ENCODE measurements at places on chromosomes 12 and 14.

GRCh38 chr14:35999294-35999693 lies 173.2 kb downstream of the BRMS1L start:
- DNase-seq = no peak

- DNase-seq = no peak
Measured at GRCh38 chr14:59439256-59439965, 25.8 kb downstream of the GPR135 start.

- DNase-seq = no peak
Measured at GRCh38 chr12:75488553-75488952, 8.0 kb downstream of the GLIPR1 start.

DNA sequence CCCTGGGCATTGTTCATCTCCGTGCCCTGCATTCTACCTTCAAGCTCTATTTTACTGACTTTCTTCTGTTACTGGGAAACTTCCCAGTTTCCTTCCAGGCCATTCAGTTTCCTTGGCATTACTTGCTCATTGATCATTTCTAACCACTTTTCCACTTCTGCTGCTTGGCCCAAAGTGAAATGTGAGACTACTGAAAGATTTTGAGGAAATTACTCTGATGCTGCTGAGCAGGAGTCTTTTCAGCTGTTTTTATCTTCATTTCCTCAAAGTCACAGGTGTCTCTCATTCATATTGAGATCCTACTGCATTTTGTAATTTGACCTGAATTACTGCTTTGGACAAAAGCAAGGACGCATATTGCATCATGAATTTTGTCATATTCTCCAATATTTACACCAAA lies 26.4 kb upstream of the DBX2 start:
- DNase-seq = no peak

GRCh38 chr14:68841016-68841809 lies 48.3 kb upstream of the ZFP36L1 start:
- DNase-seq = no peak

DNA sequence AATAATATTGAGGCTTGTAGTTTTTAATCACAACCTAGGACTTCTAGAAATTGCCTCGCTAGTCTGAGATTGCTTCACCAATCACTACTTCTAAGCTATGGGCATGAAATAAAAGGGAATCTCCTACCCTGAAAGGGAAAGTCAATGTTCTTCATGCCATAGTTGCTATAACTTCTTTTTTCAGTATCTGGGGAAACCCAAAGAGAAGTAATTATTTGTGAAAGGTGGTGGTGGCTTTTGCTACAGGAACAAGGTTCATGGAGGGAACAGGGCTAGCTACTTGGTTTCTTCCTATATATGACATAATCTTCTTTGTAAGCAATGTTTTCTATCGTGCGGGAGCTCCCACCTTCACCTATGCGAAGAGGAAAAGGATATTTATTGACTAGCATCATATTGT lies 61.6 kb upstream of the DNM1L start:
- no peak for DNase-seq

DNA sequence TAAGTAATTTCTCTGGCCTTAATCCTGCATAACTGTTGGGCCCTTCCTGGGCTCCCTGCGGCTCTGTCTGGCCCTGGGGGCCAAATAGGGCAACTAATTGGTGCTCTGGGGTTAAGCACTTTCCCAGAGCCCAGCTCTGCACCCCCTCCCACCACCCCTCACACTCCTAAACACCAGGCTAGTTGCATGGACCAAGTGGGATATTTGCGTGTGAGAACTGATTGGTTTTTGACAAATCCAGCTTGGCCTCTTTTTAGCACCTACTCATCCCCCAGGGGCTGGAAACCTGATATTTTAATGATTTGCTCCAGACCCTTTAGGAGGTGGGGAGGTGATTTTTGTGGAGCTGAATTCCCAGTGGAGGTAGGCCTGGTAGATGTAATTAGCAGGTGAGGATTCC lies 91.9 kb downstream of the DICER1 start:
- no peak for DNase-seq

GRCh38 chr12:64521833-64522232 lies 69.9 kb downstream of the TBK1 start:
- DNase-seq = no peak

- DNase-seq = peak; percentile 66
Measured at GRCh38 chr12:54991161-54991990, 6.8 kb upstream of the TESPA1 start.

DNA sequence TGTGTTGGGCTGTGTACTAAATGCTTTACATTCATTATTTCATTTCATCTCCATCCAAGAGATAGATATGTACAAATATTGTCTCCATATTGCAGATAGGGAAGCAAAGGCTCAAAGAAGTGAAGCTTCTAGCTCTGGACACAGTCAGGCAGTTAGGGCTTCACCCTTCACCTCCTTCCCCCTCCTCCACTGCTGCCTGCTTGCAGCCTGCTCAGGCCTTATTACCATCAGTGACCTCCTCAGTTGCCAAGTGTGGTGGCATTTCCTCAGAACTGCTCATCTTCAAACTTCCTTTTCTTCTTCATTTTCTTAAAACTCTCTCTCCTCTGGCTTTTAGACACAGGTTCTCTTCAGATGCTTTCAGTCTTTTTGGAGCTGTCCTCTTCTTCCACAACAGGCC lies 4.7 kb upstream of the GPATCH2L start:
- DNase-seq = no peak

DNA sequence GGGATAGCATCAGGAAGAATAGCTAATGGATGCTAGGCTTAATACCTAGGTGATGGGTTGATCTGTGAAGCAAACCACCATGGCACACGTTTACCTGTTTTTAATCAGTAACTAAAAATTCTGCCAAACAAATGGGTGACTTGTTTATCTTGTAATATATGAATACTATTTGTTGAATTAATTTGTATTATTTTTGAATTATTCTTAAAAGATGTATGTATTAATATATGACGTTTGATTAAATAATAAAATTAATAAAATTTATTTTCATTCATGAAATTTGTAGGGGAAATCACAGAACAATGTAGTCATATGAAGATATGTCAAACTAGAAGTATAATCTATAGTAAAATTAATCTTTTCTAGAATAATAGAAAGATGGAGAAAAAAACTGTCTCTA lies 32.3 kb upstream of the OR10A7 start:
- no peak for DNase-seq

- DNase-seq = no peak
Measured at GRCh38 chr12:6644903-6645302, 2.3 kb downstream of the ACRBP start.

DNA sequence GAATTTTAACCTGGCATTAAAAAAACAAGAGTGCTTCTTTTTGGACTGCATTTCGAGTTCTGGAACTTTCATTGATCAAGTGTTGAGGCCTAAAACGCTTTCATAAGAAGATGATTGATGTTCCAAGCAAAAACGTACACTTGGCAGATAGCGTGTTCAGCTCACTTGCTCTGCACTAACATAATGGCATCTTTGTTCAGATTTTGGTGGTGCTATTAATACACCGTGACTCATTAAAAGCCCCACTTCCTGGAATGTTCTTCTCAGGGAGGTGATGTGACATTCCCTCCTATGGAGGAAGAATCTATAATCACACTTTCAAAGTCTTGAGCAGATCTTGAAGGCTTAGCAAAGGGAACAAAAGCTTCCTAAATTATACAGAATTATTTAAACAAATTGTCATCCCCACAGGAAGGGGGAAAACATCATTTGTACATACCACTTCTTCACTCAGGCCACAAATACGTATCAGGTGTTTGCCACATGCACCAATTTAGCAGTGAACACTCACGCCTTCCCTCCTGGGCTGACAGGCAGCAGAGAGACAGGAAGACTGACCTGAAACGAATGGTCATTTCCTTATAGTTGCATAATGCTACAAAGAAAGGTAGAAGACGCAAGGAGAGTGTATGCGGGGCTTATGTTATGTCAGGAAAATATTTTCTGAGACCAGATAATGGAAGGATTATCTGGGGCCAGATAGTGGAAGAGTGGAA lies 15.4 kb downstream of the HSP90AA1 start:
- DNase-seq = no peak

DNA sequence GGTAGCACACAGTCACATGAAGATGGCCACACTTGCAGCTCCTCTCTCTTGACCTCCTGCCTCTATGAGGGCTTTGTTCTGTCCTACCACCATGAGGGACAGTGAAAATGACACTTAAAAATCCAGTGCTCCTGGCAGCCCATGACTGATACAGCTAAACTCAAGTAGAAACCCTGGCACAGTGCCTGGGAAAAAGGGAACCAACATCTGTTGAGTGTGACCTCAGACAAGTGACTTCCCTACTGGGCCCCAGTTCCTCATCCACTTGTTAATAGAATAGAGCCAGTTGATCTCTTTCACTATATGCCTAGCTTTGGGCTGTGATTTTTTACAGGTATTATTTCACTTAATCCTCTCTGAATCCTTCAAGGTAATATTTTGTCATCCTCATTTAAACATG lies 4.8 kb downstream of the GUCY2C start:
- DNase-seq = no peak

- no peak for DNase-seq
Measured at GRCh38 chr14:53621433-53621832, 335.2 kb downstream of the BMP4 start.

- DNase-seq = no peak
Measured at GRCh38 chr12:46983393-46983793, 96.0 kb upstream of the PCED1B start.

DNA sequence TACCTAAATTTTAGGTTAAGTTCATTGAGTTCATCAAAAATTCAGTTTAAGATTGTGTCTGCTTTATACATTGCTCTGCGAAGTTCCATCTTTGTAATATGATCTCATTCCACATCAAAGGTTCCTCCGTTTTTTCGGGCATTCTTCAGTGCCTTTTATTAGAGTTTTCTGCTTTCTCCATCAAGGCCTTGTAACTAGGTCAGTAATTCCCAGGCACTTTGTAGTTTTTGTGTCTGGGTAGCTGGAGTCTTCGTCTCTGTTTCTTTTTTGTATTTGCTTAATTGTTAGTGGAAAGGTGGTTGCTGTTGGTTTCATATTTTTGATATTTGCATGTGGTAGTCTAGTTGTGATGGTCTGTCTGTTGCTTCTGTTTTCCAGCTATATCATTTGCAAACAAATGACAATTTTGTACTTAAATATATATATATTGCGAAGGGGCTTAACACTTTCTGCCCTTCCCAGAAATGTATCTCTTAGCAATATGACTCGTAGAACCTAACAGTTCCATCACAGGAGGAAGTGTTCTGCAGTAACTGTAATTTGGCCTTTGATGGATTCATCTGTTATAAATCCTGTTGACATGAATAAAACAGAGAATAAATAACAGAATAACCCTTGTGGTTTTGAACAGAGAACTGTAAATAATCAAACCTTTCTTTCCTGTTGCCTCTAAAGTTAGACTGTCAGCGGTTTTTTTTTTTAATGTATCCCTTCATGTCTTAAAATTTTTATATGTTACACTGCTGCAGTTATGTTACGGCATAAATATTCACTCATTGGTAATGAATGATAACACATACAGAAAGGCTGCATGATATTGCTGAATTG lies 88.4 kb upstream of the DYNC1H1 start:
- DNase-seq = no peak

- DNase-seq = no peak
Measured at GRCh38 chr14:60893911-60894310, 87.0 kb downstream of the TRMT5 start.

DNA sequence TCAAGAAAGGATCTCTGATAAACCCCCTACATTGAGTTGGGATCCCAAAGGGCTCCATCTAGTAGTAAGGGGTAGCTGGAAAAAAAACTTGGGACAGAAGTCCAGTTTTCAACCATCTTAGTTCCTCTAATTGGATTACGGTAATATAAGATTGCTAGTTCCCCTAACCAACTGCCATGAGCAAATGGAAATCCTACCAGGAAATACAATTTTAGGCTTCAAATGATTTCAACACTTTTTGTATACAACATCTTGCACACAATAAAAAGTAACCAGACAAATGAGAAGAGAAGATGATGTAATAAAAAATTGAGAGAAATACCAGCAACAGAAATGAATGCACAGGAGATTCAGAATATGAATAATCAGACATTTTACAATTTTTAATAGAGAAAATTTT lies 73.0 kb downstream of the TSHR start:
- no peak for DNase-seq

GRCh38 chr12:100043631-100044030 lies 58.9 kb upstream of the ANKS1B start:
- no peak for DNase-seq

DNA sequence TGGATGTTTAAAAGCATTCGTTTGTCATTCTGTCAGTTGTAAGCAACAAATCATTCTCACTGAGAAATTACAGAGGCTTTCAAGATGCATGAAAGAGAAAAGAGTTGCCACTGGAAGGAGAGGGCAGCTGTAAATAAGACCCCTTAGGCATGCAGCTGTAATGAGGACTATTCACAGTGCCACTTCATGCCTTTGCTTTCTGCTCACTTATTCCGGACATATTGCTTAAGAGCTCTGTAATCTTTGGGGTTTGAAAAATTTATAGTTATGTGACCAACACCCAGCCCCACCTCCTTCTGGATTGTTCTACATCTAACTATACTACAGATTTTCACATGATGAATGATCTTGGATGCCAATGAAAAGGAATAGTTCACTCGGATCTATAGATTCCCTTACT lies 194.8 kb upstream of the DCN start:
- DNase-seq = no peak

DNA sequence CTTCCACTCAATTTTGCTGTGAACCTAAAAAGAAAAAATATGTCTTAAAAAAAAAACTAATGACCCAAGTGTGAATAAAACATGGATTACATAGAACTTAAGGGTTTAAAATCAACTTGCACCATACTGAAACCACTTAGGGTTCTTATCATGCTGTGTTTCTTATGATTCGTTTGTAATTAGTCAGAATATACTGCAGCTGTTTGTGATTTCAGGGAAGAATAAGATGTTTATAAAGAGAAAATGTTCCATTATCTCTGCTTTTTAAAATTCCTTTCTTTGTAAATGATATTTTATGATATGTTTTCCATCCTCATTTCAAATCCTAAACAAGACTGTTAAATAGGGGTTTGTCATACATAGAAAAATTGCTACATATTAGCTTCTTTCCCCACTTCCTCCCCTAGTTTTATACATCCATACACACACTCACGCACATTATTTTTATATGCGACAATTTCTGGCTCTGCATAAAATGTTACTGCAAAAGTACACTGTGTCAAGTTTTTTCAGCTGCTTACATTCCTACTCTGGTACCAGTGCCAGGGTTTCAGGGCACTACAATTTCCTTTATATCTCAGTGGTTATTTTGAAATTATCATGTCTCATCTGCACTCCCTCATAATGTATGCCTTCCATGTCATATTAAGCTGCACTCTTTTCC lies 275.2 kb upstream of the GARIN6 start:
- no peak for DNase-seq

GRCh38 chr12:85461127-85461526 lies 181.1 kb downstream of the ALX1 start:
- no peak for DNase-seq

DNA sequence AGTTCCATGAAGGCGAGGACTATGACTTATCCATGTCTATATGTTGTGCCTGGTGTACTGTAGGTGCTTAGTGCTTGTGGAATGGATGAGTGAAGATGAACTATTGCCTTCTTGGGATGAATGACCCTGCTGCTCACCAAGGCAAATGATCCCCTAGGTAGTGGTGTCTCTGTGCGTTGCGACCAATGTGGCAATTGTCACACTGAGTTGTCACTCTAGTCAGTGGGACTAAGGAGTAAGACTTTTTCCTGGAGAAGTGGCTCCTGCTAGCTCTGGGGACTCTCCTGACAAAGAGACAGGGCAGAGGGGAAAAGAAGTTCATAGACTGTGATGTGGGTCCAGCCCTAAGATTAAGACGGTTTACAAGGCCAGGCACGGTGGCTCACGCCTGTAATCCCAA lies 3.4 kb upstream of the ACVR1B start:
- DNase-seq = no peak
